ENCODE measurements at places on chromosomes 16 and 17.
A peak's percentile ranks its signal among the peaks of the same experiment; 100 is the strongest.

DNA sequence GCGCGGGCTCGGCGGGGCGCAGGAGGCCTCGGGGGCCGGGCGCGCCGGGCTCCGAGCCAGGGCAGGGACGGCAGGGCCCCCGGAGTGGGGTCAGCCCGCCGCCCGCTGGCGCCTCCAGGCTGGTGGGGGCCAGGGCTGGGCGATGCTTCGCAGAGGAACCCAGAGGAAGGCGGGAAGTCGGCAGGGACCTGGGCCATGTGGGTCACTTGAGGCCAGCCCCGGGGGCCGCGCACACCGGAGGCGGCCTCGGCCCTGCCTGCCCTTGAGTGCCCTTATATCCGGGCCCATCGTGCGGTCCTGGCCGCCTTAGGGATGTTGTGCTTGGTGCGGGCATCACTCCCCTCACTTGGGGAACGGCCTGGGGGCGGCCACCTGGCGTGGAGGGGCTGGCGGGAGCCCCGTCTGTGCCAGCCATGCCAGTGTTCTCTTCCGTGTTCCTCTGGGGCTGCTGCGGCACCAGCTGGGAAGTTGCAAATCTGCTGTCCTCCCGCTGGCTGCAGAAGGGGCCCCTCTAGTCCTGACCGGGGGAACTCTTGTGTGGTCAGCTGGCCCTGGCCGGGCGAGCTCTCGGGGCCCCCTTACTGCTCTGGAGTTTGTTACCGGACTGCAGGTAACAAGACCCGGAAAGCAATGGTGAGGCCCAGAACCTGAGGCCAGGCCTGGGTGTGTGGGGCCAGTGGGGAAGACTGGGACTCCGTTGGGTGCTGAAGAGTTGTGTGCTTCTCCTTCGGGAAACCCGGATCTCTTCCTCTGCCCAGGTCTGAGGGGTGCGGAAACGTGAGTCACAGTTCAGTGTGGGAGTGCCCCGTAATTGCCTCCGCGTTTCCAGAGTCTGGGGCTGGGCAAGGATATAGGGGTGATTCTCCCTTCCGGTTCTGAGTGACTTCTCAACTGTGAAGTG is 849 bp downstream of the CAPN15 start:
- peak; percentile 60 for DNase-seq

DNA sequence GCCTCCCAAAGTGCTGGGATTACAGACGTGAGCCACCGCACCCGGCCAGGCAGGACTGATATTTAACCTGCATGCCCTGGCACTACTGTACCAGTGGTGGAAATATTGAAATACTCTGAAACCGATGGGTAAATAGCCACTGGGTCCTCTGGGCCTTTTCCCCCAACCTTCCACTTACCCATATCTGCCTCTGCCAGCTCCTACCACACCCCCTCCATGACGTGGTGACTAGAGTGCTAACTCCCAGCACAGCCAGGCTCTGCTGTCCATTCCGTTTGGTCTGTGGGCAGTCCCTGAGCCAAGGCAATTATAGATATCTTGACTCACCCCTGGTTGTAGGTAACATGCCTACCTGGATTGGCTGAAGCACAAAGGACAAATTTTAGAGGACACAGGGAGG is 187.8 kb downstream of the PRKCB start:
- no peak for DNase-seq

- DNase-seq = no peak
These were observed 12.8 kb downstream of the PDK2 start for GRCh38 chr17:50107790-50108414.

- DNase-seq = no peak
These were observed 24.0 kb downstream of the CDH13 start for GRCh38 chr16:82650804-82651203.

GRCh38 chr16:19179546-19180490 is 11.8 kb downstream of the SYT17 start:
- peak; percentile 95 for DNase-seq

DNA sequence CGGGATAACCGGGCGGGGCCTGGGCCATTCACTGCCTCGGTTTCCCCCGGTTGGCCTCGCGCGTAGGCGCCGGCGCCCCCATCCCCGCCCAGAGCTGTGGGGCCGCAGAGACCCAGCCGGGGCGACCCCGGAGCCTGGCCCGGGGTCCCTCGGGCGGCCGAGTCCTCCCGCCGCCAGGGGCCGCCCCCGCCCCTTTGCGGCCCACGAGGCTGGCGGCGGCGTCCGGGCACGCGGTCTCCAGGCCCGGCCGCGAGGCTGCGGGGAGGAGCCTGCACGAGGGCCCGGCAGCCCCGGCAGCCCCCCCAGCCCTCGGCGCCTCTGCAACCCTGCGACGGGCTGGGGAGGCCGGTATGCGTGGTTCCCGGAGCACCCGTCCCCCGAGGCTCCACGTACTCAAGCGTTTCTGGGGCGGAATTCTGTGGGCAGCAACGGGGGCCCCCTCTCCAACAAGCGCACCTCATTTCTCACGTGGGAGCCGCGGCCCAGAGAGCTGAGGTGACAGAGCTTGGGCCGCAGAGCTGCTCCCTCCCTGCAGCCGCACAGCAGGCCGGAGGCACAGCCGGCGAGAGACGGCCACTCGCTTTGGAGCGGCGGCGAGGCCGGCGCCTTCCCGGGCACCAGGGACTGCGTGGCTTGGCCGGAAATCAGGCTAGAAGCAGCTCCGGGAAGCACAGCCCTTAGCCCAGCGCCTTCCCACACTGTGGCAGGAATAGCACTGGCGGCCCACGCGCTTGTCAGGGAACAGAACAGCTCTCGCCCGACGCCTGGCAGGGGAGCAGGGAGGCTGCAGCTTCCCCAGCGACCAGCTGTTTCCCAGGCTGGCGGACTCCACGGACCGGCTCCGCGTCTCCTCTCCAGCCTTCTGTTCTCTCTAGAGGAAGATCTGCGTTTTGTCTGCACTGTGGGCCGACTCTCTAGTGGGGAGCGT is 867 bp upstream of the LIMD2 start:
- peak; percentile 49 for DNase-seq

GRCh38 chr17:34156741-34157589 is 98.1 kb upstream of the CCL2 start:
- DNase-seq = no peak

GRCh38 chr17:68349157-68349556 is 57.9 kb downstream of the ARSG start:
- peak; percentile 47 for DNase-seq

DNA sequence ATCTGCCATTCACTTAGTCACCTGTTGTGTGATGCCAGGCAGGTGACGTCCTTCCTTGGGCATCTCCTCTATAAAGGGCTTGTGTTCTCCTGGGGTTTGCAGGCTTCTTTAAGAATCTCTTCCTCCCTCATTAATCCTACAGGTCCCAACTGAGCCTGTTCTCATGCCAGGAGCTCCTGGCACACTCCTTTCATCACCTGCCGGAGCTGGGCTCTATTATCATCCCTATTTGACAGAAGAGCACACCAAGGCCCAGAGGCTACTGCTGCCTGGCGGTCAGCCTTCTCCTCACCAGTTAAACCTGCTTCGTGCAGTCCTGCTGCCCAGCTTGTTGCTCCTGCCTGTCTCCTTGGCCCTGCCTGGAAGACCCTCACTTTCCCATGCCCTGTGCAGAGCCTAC is 51.2 kb downstream of the RAI1 start:
- no peak for DNase-seq

DNA sequence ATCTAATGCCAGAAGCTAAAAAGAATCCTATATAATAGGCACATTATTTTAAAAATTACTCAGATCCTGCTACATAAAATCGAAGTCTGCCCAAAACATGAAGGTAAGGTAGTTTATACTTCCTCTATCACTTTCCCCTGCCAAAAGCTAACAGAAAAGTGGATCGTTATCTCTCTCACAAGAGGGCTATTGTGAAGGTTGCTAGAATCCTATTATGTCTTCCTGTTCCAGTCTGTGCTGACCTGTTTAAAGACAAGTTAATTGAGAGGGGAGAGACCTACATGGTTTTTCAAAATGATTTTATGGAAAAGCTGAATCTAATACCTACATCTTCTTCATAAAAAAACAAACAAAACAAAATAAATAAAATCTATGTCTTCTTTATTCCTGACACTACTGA is 1410.9 kb upstream of the CDH8 start:
- DNase-seq = no peak

DNA sequence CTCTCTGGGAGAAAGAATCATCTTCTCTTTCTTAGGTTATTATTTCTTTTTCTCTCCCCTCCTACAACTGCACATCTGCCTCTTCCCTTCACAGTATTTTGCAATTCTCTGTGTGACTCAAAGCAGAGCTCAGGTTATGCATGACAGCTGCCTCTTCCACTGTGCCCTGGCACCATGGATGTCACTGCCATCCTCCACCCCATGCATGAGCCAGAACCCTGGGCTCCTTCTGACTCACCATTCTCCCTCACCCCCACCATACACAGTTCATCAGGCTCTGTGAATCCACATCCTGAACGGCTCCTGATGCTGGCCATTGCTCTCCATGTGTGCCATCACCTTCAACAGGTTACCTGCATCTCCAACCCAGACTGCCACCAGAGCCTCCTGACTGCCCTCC is 23.9 kb downstream of the CA10 start:
- no peak for DNase-seq

DNA sequence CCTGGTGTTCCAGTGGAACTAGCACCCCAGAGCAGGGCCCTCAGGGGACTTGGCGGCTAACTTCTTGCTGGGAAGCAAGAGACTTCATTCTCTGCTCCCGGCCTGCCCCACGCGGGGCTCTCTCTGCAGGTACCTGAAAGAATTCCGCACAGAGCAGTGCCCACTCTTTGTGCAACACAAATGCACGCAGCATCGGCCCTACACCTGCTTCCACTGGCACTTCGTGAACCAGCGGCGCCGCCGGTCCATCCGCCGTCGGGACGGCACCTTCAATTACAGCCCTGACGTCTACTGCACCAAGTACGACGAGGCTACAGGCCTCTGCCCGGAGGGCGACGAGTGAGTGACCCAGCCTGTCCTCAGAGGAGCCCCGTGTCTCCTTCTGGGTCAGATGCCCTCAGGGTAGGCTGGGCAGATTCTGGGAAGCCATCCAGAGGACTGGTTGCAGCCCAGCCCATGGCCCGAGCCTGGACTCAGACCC is 25.1 kb downstream of the UNK start:
- DNase-seq = no peak

DNA sequence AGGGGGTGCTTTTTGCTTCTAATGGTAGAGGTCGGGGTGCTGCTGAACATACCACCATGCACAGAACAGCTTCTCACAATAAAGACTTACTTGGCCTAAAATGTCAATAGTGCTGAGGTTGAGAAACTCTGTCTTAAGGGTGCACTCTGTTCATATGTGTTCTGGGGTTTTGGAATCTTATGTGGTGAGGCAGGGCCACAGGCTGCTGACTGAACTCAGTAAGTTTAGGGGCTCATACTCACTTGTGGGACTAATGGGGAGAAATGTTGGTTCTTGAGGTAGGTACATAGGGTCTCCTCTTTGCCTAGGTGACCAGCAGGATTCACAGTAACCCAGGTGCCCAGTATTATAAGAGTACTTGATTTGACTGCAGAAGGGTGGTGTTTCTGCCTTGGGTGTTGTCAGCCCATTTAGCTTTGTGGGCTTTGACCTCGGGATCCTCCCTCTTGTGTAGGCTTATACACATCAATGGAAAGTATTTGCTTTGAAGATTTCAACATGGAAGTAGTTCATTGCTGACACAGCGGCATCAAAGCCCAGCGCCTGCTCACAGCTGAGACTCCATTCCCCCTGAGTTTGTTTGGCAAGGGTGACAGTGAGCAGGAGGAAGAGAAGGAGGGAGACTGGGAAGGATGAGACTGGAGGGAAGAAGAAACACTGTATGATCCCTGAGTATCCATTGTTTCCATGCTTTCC is 17.2 kb downstream of the SLC7A6 start:
- no peak for DNase-seq

- no peak for DNase-seq
These were observed 332.1 kb downstream of the SLC39A11 start for GRCh38 chr17:72760368-72760767.

All from inflammatory macrophage treated with lipopolysaccharide for 4 hours (primary cell).